ENCODE measurements at places on chromosomes 13 and 19.

- peak; percentile 100 for DNase-seq
Measured at GRCh38 chr19:3154957-3155736, 19.3 kb downstream of the GNA15 start.

GRCh38 chr13:108426893-108427292 is 157.4 kb downstream of the TNFSF13B start:
- no peak for DNase-seq

DNA sequence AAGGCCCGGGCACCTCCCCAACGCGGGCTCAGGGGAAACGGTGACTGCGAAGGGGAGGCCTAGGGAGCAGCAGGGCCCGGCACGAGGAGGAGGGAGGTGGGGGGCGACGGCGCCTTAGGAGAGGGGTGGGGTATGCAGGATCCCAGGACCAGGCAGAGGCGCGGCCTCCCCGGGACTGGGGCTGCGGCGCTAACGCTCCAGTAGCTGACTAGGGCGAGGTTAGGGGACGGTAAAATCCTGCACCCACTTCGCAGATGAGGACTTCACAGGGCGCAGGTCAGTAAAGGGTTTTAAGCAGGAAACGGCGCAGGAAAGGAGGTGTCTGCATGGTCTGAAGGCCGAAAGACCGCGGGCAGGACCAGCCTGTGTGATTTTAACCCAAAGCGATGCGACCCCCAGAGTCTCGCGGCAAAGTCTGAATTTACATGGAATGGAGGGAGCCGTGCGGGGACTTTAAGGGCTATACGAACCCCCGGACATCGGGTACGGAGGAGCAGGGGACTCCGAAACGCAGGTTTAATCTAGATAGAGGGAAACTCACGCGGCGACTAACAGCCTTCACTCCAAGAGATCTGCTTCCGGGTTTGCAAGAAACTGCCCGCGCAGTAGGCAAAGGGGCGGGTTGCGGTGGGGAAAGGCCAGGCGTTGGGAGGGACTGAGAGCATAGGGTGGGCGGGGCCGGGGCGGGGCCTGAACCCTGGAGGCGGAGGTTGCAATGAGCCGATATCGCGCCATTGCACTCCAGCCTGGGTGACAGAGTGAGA is at the start of gene ZNF665:
Gene ZNF665 (minus strand): TSS at position 588 of the 764 bp plus-strand sequence. CDS start 10,460 bp downstream, outside the sequence.
- DNase-seq = peak; percentile 88

DNA sequence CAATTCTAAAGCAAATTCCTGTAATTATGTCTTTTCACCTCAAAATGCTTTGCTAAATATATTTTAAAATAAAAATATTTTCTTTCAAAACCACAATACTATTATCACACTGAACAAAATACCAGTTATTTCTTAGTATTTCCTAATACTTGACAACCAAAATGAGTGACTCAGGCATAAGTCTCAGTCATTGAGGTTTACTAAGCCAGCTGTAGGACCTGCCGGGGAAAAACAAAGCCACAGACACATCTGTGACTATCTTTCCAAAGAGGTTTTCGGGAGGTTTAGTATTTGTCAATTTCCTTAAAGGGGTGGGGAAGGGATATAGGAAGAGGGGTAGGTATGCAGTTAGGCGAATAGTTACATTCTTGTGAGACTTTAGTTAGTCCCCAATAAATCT is 3.2 kb upstream of the ZNF235 start:
- DNase-seq = peak; percentile 52

- DNase-seq = no peak
Measured at GRCh38 chr13:28022848-28023518, 34.5 kb upstream of the URAD start.

DNA sequence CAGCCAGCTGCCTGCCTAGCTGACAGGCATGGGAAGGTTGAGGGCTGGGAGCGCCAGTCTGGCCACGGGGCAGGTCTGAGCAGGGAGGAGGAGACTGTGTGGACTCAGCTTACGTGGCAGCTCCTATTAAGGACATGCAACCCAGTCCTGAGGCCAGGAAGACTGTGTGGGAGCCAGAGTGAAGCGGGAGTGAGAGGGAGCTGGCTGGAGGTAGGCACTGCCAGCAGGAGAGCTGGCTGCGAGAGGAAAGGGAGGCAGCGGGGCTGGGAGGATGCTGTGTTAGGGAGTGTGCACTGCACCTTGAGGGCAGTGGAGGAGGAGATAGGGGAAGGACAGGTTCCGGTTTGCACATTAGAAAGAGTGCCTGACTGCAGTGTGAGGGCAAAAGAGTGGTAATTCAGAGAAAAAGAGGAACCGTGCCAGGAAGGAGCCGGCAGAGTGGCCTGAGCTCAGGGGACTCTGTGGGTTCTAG is 99.2 kb downstream of the SLC7A1 start:
- DNase-seq = no peak

DNA sequence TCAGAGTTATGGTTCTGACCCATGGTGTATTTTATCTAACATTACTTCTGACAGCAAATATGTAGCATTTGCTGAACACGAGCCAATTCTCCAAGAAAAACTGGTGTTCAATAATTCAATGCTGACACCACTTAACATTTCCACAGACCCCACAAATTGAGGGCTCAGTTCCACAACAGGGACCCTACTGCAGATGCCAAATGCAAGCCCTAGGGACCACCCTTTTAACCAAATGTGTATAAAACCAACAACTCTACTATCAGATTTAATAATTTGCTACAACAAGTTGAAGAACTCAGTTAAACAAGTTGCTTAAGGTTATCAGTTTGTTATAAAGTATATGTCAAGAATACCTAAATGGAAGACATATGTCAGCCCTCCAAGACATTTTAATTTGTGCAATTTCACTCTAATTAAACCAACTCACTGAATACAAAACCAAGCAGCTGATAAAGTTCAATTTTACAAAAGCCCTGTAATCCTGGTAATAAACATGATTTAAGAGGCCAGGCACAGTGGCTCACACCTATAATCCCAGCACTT is 6.7 kb downstream of the ZNF44 start:
- no peak for DNase-seq

DNA sequence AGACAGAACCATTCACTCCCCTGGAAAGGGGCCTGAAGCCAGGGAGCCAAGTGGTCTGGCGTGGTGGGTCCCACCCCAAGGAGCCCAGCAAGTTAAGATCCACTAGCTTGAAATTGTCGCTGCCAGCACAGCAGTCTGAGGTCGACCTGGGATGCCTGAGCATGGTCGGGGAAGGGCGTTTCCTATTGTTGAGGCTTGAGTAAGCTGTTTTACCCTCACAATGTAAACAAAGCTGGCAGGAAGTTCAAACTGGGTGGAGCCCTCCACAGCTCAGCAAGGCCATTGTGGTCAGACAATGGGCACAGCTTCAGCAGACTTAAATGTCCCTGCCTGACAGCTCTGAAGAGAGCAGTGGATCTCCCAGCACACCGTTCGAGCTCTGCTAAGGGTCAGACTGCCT is 195.6 kb upstream of the DACH1 start:
- DNase-seq = peak; percentile 55

DNA sequence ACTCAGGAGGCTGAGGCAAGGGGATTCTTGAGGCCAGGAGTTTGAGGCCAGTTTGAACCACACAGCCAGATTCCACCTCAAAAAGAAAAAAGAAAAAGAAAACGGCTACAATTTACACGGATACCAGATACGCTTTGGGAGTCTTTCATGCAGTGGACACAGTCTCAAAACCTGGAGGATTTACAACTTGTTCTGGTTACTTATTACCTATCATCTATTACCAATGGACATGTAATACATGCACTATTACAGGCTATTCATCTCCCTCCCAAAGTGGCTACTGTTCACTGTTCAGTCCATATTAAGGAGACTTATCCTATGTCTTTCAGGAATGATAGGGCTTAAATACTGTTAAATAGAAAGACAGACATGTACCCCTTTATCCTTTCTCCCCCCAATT is 33.3 kb downstream of the ZNF823 start:
- no peak for DNase-seq

GRCh38 chr13:30576528-30576927 is 41.2 kb upstream of the USPL1 start:
- DNase-seq = peak; percentile 68

DNA sequence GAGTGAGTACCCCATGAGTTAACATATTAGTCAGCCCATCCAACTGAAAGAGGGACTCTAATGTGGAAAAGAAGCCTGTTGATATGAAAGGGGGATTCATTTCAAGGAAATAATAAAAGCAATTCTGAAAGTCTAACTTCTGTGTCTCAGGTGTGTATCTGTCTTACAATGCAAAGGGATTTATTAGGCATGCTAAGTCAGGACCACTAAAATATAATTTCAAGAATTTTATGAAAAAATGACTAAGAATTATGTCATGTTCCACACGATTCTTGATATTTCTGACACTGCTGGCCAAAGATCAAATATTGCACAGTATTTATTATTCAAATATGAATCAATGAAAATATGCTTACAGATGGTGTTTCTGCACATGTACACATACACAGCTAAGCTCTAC is 130.8 kb downstream of the KLF12 start:
- DNase-seq = peak; percentile 26

DNA sequence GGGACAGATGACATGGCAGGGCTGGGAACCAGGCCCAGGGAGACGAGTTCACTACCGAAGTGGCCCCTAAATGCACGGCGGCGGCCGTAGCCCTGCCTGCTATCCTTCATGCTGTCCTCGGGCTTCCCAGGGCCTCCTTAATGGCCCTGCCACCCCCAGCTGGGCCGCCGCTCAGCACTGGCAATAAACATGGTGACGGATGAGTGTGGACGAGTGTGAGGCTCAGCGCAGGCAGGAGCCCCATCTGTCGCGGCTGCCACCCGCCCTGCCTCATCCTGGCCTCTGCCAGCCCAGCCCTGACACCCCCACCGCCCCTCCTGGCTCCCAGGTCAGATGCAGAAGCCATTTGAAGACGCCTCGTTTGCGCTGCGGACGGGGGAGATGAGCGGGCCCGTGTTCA is 13.6 kb downstream of the PIN1 start:
- no peak for DNase-seq

- DNase-seq = peak; percentile 78
Measured at GRCh38 chr19:54448040-54448773, 792 bp upstream of the LENG8 start.

GRCh38 chr13:111241006-111241755 is 79.3 kb upstream of the TEX29 start:
- no peak for DNase-seq

DNA sequence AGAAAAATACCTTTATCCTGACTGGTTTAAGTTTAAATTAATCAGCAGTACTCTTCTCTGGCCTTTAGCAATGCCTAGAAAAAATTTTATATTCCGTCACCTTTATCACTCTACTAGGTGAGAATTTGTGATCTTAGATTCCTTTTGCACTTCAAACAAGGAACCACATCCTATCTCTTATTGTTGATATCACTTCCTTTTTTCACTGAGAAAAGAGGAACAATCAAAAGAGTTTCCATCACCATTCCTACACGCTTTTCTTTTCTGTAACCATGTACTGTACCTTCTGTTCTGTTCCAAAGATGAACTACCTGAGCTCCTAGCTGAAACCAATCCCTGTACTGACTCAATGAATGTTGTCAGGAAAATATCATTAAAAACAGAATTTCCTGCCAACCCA is 1379.0 kb upstream of the MIR17HG start:
- no peak for DNase-seq

DNA sequence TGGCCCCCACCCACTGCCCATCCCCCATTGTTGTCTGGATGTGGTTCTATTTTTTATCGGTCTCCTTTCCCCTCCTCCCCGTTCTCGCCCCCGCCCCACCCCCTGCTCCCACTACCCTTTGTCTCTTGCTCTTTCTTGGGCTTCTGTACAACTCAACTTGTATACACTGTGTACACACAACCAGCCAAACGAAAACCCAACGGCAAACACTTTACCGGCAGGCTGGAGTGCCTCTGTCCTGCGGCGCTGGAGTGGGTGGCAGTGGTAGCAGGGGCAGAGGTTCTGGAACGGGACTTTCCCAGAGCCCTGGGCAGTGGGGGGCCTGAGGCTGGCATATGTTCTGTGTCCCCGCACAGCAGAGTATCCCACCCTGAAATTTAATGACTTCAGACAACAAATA is 13.7 kb downstream of the RRAS start:
- DNase-seq = no peak

- DNase-seq = no peak
Measured at GRCh38 chr13:31477961-31478360, 261.4 kb upstream of the RXFP2 start.

DNA sequence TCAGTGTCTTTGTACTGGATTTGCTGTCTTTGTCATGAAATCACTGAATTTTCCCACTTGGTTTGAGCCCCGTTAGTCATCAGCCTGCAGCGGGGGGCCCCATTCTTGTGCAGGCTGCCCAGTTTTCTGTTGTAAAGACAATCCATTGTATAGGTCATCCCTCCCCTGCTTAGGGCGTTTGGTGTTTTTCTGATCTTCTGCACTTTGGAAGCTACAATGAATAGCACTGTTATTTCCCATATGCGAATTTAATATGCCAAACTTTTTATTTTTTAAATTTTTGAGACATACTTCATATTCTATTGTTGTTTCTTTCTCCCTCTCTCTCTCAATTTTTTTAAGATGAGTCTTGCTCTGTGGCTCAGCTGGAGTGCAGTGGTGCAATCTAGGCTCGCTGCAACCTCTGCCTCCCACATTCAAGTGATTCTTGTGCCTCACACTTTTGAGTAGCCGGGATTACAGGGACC is 9.0 kb downstream of the SLC27A1 start:
- peak; percentile 77 for DNase-seq

- DNase-seq = no peak
Measured at GRCh38 chr13:72804301-72804700, 22.4 kb downstream of the PIBF1 start.

DNA sequence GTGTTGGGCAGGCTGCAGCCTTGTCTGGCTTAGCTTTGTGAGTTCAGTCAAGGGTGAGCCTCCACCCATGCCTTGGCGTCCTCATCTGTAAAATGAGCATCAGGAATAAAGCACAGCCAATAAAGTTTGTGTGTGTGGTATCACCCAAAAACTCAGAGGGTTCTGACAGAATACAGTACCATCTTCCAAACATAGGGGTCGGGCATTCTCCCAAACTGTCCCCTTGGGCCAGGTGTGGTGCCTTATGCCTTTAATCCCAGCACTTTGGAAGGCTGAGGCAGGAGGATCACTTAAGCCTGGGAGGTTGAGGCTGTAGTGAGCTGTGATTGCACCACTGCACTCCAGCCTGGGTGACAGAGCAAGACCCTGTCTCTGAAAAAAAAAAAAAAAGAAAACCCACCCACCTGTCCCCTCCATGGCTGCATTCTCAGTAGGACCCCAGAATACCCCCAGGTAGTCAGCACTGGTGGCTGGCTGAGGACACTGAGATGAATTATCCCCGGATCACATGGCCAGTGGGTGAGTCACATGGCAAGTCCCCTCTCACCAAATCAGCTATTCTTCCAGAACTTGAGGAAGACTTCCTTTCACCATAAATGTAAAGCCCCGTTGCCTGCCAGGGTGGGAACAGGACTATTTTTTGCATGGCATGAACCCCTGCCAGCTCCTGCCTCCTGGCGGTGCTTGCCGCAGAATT is 18.6 kb downstream of the POP4 start:
- DNase-seq = peak; percentile 18

DNA sequence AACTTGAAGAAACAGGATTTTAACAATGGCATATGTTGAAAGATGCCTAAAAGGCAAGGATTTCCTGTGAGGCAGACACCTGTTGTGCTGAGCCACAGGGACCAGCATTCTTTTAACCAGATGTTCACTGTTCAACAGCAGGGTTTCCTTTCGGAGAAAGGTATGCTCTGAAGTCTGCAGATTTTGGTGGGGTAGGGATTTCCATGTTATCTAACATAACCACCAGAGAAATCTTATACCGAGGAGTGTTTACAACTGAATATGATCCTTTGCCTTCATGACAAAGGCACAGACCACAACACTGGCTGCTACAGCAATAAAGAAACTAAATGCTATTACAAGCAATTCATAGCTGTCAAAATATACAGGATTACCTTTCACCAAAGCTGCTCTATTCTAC is 48.1 kb downstream of the MPHOSPH8 start:
- DNase-seq = no peak

All from ELR (cell line).